ENCODE measurements at places on chromosomes 16 and 17.

DNA sequence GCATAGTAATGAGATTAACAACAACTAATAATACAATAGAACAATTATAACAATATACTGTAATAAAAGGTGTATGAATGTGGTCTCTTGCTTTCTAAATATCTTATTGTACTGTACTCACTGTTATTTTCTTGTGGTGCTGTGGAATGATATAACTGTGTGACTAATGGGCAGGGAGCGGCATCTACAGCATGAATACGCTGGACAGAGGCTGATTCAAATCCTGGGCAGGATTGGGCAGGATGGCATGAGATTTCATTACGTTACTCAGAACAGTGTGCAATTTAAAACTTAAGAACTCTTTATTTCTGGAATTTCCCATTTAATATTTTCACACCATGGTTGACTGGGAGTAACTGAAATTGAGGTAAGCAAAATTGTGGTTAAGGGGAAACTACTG, 1239.8 kb upstream of the GOT2 start:
- no peak for DNase-seq

DNA sequence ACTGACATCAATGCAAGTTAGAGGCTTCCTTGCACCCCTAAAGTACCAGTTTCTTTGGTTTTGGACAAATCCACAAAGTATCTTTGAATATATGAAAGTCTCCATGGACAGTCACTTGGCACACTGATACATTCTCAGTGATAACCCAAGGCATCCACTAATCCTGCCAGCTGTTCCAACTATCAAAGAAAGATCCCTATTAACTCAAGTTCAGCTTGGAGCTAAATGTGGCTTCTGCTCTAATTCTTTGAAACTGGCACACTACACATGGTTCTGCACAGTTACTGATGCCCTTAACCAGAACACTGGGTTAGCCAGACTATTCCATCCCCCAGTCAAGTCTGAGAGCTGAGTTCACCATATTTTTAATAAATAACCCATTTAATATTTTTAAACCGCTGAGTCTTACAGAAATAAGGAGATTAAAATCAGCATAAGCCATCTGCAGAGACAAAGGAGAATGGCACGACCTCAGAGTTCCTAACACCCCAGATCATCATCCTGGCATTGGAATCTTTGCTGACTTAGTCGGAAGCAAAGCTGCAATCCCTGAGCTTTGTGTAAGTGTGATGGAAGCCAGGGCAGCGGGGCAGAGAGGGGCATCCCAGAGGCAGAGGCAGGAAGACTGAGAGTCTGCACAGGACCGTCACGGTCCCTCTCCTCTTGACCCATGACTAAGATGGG, 6.3 kb downstream of the CACNG1 start:
- DNase-seq, result no peak

GRCh38 chr17:27598337-27599050, 32.5 kb upstream of the LGALS9 start:
- DNase-seq, result no peak

- DNase-seq, result no peak
These were observed 8.7 kb downstream of the ABI3 start for GRCh38 chr17:49218941-49219913.

GRCh38 chr17:29078183-29079045, 35.5 kb downstream of the PIPOX start:
- peak; percentile 5 for DNase-seq
